Spinal cord (tissue), 10 donors: ENCODE measurements at places on chromosomes 11 and 22. TPM values are rescaled to one million over a fixed set of nuclear protein-coding genes. Genes with fewer than 3 reads are reported as not detected.

NXPE2 gene
- total RNA-seq: 0.50 TPM

RIBC2 gene
- total RNA-seq: 2.3 TPM

TEX12 gene
- total RNA-seq: 0.99 TPM

NAALADL1 gene
- 25.2 TPM for total RNA-seq

SNX32 gene
- total RNA-seq: 3.3 TPM

SLC1A2 gene
- 270 TPM for total RNA-seq

SCUBE1 gene
- 5.3 TPM for total RNA-seq

SCGB1D2 gene
- total RNA-seq: not detected

KCNQ1OT1 gene
- total RNA-seq: 6.8 TPM

- peak overlapping the region; percentile 77 for H3K27ac ChIP-seq
- H3K27me3 ChIP-seq: no peaks in the 10 kb centered on the region
- no peak for DNase-seq
- H3K36me3 ChIP-seq: no peaks in the 10 kb centered on the region
These were observed 264 bp downstream of the BCO2 start for GRCh38 chr11:112175599-112175952.

GRCh38 chr11:78038697-78039313 lies 15.7 kb upstream of the KCTD14 start:
- DNase-seq: no peak
- peak overlapping the region; percentile 84 for H3K27ac ChIP-seq
- H3K27me3 ChIP-seq: no peaks in the 10 kb centered on the region
- peaks cover 30% of the 10 kb centered on the region for H3K4me1 ChIP-seq
- no peak overlapping the region for H3K4me3 ChIP-seq
- H3K36me3 ChIP-seq: no peaks in the 10 kb centered on the region

GRCh38 chr22:20644071-20644642 lies 129.8 kb upstream of the SERPIND1 start:
- H3K4me1 ChIP-seq: no peaks in the 10 kb centered on the region
- no peak overlapping the region for H3K27ac ChIP-seq
- no peaks in the 10 kb centered on the region for H3K36me3 ChIP-seq
- DNase-seq: no peak
- peaks cover 2% of the 10 kb centered on the region for H3K27me3 ChIP-seq
- no peak overlapping the region for H3K4me3 ChIP-seq

GRCh38 chr22:25080855-25081254 lies 118.8 kb upstream of the CRYBB3 start:
- no peaks in the 10 kb centered on the region for H3K27me3 ChIP-seq
- no peaks in the 10 kb centered on the region for H3K36me3 ChIP-seq
- DNase-seq: no peak
- peaks cover 17% of the 10 kb centered on the region for H3K4me1 ChIP-seq
- H3K27ac ChIP-seq: no peak overlapping the region

GRCh38 chr11:107591378-107592230 lies 657 bp downstream of the ELMOD1 start:
- peak; percentile 62 for DNase-seq
- H3K27me3 ChIP-seq: peaks cover 36% of the 10 kb centered on the region
- H3K27ac ChIP-seq: peak overlapping the region; percentile 54
- H3K4me1 ChIP-seq: peaks cover 22% of the 10 kb centered on the region
- H3K36me3 ChIP-seq: no peaks in the 10 kb centered on the region

GRCh38 chr11:109914809-109915653 lies 178.2 kb upstream of the ZC3H12C start:
- H3K4me3 ChIP-seq: no peak overlapping the region
- H3K27ac ChIP-seq: no peak overlapping the region
- no peaks in the 10 kb centered on the region for H3K27me3 ChIP-seq
- H3K36me3 ChIP-seq: no peaks in the 10 kb centered on the region

DNA sequence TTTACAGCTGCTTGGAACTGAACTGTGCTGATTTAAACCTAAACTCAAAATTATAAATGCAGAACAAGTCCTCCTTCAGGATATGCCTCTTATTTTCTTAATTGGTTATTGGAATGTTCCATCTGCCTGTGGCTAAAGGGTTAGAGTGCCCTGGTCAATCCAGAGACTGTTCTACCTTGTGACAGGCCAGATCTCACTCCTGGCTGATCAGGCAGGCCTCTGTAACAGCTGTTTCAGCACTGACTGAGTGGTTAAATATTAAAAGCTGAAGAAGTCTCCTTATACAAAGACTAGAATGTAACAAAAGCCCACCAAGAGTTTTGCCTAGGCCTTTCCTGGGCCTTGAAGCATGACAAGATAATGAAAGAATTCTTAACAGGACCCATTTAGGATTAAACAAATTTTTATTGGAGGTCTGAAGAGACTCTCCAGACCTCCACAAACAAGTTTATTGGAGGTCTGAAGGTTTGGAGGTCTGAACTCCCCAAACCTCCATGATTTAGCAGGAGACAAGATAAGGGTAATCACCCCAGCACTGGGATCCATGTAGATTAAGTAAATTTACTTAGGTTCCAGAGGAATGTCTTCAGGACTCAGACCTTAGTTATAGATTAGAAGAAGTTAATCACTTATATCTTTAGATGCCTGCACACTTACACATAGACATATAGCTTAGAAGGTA lies 35.8 kb downstream of the TMPRSS5 start:
- H3K27me3 ChIP-seq: no peaks in the 10 kb centered on the region
- H3K4me3 ChIP-seq: no peak overlapping the region
- peaks cover 4% of the 10 kb centered on the region for H3K4me1 ChIP-seq

GRCh38 chr22:43172191-43172590 lies 14.7 kb downstream of the TTLL12 start:
- no peaks in the 10 kb centered on the region for H3K4me1 ChIP-seq
- H3K27ac ChIP-seq: no peak overlapping the region
- no peaks in the 10 kb centered on the region for H3K27me3 ChIP-seq
- peaks cover 97% of the 10 kb centered on the region for H3K36me3 ChIP-seq
- H3K4me3 ChIP-seq: no peak overlapping the region

DNA sequence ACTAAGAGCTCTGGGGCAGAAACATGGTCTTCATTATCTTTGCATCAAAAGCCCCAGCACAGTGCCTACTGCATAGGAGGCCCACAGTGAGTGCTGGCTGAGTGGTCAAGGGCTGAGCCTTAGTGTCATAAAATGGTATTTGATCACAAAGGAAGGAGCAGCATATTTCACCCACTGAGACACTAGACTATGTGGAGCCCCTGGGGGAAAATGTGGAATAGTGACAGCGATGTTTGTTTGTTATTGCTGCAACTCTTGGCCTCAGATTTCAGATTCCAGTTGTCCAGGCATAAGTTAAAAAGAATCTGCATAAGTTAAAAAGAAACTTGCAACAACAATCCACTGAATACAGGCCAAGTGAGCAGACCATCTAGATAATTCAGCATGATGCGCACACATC lies 7.0 kb downstream of the KIRREL3 start:
- no peak for DNase-seq
- peaks cover 30% of the 10 kb centered on the region for H3K4me1 ChIP-seq
- no peak overlapping the region for H3K4me3 ChIP-seq
- H3K27ac ChIP-seq: no peak overlapping the region
- no peaks in the 10 kb centered on the region for H3K27me3 ChIP-seq
- H3K36me3 ChIP-seq: no peaks in the 10 kb centered on the region

DNA sequence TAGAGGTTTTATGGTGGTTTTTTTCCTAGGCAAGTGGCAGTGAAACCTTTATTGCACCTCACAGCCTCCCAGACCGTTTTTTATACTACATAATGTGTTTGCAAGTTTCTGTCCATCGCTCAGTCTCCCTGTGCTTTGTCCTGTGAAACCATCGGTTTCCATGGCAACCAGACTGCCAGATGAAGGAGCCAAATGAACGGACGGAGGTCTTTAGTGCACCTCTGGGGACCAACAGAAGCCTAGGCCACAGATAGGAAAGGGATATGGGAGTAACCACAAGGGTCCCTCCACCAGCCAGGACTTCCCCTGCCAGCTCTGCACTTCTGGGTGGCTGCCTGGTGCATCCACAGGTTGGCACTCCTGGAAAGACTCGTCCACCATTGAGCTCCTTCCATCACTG lies 165.0 kb downstream of the CHST1 start:
- peak; percentile 94 for DNase-seq
- H3K4me1 ChIP-seq: peaks cover 22% of the 10 kb centered on the region
- H3K4me3 ChIP-seq: no peak overlapping the region

GRCh38 chr11:125170001-125170509 lies 5.5 kb downstream of the PKNOX2 start:
- peak; percentile 76 for DNase-seq
- no peak overlapping the region for H3K4me3 ChIP-seq
- peaks cover 4% of the 10 kb centered on the region for H3K27me3 ChIP-seq
- H3K4me1 ChIP-seq: peaks cover 66% of the 10 kb centered on the region

GRCh38 chr11:118622376-118623268 lies 15.2 kb downstream of the PHLDB1 start:
- peaks cover 73% of the 10 kb centered on the region for H3K4me1 ChIP-seq
- H3K4me3 ChIP-seq: peak overlapping the region; percentile 46
- peaks cover 45% of the 10 kb centered on the region for H3K36me3 ChIP-seq
- H3K27me3 ChIP-seq: no peaks in the 10 kb centered on the region

GRCh38 chr22:41301085-41302020 lies at the start of gene ZC3H7B:
TSS of gene ZC3H7B (plus strand) at chr22:41301525. CDS start at chr22:41320661, 19,136 bp downstream.
- peak; percentile 92 for DNase-seq
- H3K4me1 ChIP-seq: peaks cover 21% of the 10 kb centered on the region
- no peaks in the 10 kb centered on the region for H3K27me3 ChIP-seq
- peak within 1 kb of the TSS; percentile 88 for H3K27ac ChIP-seq

DNA sequence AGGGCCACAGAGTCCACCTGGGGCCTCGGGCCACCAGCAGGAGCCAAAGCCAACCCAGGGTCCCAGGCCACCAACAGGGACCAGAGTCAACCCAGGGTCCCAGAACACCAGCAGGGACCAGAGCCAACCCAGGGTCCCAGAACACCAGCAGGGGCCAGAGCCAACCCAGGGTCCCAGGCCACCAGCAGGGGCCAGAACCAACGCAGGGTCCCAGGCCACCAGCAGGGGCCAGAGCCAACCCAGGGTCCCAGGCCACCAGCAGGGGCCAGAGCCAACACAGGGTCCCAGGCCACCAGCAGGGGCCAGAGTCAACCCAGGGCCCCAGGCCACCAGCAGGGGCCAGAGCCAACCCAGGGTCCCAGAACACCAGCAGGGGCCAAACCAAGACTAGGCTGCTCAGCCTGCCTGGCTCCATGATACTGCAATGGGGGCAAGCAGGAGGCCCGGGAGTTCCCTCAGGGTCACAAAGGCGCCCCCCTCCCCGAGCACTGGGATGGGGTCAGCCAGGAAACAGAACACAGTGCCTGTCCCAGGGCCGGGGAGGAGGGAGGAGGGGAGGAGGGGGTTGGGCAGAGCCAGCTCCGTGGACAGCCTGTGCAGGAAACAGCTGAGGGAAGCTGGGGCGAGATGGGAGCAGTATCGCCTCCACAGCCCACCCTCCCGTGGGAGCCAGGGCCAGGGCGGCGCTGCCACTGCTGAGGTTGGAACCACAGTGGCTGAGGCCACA lies 62.0 kb upstream of the PRR5 start:
- no peak for DNase-seq
- H3K4me3 ChIP-seq: no peak overlapping the region
- peaks cover 25% of the 10 kb centered on the region for H3K4me1 ChIP-seq
- no peak overlapping the region for H3K27ac ChIP-seq

- H3K4me3 ChIP-seq: no peak overlapping the region
- no peak overlapping the region for H3K27ac ChIP-seq
- H3K36me3 ChIP-seq: no peaks in the 10 kb centered on the region
- no peaks in the 10 kb centered on the region for H3K27me3 ChIP-seq
These were observed 210.1 kb downstream of the NTM start for GRCh38 chr11:131580476-131580875.

DNA sequence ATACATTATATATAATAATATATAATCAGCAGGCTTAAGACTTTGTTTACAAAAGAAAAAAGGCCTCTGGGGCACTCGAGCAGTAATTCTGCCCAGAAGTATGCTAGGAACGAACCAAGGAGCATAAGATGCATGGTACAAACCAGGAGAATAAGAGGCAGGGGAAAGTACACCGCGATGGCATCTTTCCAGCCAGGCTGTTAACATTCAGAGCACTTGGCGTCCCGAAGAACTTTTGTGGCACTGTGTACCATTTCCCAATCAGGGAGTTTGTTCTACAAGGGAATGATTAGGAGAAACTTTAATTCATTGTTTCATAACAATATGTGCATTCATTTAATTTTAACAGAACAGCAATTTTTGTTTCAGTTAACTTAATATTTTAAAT lies 125.1 kb downstream of the WT1 start:
- DNase-seq: no peak
- no peak overlapping the region for H3K4me3 ChIP-seq
- H3K4me1 ChIP-seq: no peaks in the 10 kb centered on the region
- no peak overlapping the region for H3K27ac ChIP-seq
- no peaks in the 10 kb centered on the region for H3K27me3 ChIP-seq

GRCh38 chr11:114896594-114896993 lies 218.3 kb downstream of the NXPE2 start:
- H3K27me3 ChIP-seq: no peaks in the 10 kb centered on the region
- no peaks in the 10 kb centered on the region for H3K4me1 ChIP-seq
- no peak for DNase-seq
- H3K4me3 ChIP-seq: no peak overlapping the region
- H3K36me3 ChIP-seq: no peaks in the 10 kb centered on the region
- no peak overlapping the region for H3K27ac ChIP-seq

GRCh38 chr11:88515002-88515401 lies 177.5 kb upstream of the CTSC start:
- no peak overlapping the region for H3K4me3 ChIP-seq
- no peaks in the 10 kb centered on the region for H3K27me3 ChIP-seq
- DNase-seq: no peak
- no peaks in the 10 kb centered on the region for H3K4me1 ChIP-seq

GRCh38 chr11:34680918-34681586 lies 60.2 kb downstream of the EHF start:
- no peak overlapping the region for H3K27ac ChIP-seq
- H3K36me3 ChIP-seq: no peaks in the 10 kb centered on the region
- no peak overlapping the region for H3K4me3 ChIP-seq
- no peak for DNase-seq
- no peaks in the 10 kb centered on the region for H3K4me1 ChIP-seq
- H3K27me3 ChIP-seq: no peaks in the 10 kb centered on the region

DNA sequence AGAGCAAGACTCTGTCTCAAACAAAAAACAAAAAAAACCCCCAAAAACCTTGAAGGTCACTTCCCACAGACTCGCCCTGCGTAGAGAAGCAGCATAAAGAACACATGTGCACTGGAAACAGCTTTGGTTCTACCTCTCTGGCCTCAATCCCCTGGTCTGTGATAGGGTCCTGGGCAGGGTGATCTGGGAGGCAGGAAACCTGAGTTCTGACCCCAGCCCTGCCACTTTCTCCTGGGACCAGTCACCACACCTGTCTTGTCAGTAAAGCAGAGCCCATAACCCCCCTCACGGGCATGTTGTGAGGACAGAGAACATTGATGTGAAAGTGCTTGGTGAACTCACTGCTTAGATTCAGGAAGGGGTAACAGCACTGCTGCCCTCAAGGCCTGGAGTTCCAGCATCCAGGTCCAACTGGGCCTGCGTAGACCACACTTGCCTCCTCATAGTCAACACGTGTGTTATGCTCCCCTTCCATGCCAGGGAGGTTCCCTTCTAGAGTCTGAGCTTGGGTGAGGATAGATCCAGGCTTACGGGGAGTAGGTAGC lies 11.4 kb downstream of the UCP2 start:
- H3K27ac ChIP-seq: no peak overlapping the region
- no peaks in the 10 kb centered on the region for H3K27me3 ChIP-seq
- H3K4me3 ChIP-seq: no peak overlapping the region

GRCh38 chr11:33227578-33228261 lies 29.5 kb upstream of the HIPK3 start:
- H3K27ac ChIP-seq: no peak overlapping the region
- no peak overlapping the region for H3K4me3 ChIP-seq
- H3K4me1 ChIP-seq: no peaks in the 10 kb centered on the region
- H3K36me3 ChIP-seq: no peaks in the 10 kb centered on the region
